Endothelial cell (in vitro differentiated cells): ENCODE measurements at places on chromosomes 6 and 20.
A peak's percentile ranks its signal among the peaks of the same experiment; 100 is the strongest.

DNA sequence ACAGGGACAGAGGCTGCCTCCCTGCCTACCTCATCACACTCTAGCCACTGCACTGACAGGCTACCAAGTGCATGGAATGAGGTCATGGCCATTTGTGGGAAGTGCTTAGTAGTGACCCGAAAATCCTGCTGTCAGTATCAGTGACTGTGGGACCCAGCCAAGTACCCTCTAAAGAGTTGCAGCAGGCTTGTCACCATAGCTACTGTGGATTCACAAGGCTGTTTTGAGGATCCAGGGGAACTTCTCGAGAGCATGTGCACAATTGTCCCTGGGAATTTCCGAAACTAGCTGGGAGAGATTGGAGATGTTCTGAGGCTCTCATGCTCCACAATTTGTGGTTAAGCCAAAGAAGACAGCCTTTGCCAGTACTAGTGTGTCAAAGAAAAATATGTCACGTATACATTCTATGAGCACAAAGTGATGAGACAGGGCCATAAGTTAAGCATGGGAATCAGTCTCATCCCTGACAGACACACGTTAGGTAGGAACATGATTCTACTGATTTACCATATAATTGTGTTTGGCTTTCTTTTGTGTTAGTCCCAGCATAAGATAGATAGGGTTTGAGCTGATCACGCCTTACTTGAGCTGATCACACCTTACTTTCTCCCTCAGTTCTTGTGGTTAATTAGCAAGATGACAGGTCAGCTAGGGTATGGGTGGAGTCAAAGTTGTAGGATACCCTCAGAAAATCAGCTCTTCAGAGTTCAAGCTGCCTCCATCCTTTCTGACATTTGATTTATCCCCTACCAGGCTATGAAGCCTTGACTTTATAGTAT lies 42.6 kb upstream of the TMEM170B start:
- no peak for DNase-seq

DNA sequence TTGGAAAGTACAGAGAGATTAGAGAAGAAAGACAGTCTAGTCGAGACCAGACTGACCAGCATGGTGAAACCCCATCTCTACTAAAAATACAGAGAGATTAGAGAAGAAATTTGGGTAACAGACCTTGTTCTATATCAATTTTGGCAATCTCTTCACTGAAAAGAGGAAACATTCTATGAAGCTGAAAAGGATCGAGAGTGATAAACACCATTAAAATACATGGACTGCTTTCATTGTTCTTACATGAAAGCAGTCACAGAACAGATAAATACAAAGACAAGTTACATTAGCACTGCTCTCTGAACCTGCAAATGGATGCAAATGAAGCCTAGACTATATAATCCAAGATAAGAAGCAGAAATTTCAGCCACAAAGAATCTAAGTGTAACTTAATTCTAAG lies 8.4 kb upstream of the OPRM1 start:
- DNase-seq: no peak

DNA sequence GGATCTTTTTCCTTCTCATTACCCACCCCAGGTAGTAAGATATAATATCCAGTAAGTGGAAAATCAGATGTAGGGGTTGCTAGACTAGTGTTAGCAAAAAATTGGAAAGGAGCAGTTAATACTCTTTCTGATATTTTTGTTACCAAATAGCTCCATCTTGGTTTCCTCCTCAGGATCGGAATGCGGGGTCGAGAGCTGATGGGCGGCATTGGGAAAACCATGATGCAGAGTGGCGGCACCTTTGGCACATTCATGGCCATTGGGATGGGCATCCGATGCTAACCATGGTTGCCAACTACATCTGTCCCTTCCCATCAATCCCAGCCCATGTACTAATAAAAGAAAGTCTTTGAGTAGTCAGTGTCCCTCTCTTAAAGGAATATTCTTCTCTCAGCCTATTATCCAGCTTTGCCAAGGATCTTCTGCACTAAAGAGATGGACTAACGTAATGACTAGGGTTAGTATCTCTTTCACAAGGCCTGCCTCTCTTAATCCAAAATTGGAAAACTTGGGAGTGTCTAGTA lies 1.5 kb downstream of the ROMO1 start:
- DNase-seq: no peak

DNA sequence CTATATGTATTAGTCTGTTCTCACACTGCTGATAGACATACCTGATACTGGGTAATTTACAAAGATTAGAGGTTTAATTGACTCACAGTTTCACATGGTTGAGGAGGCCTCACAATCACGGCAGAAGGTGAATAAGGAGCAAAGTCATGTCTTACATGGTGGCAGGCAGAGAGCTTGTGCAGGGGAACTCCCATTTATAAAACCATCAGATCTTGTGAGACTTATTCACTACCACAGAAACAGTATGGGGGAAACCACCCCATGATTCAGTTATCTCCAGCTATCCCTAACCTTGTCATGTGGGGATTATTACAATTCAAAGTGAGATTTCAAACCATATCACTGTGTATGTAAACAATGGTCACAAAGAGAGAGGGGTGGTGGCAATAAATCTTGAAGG lies 6.6 kb downstream of the CST8 start:
- DNase-seq: no peak

- DNase-seq: no peak
Observed at GRCh38 chr20:35339007-35339406, 46.8 kb upstream of the FAM83C start.

DNA sequence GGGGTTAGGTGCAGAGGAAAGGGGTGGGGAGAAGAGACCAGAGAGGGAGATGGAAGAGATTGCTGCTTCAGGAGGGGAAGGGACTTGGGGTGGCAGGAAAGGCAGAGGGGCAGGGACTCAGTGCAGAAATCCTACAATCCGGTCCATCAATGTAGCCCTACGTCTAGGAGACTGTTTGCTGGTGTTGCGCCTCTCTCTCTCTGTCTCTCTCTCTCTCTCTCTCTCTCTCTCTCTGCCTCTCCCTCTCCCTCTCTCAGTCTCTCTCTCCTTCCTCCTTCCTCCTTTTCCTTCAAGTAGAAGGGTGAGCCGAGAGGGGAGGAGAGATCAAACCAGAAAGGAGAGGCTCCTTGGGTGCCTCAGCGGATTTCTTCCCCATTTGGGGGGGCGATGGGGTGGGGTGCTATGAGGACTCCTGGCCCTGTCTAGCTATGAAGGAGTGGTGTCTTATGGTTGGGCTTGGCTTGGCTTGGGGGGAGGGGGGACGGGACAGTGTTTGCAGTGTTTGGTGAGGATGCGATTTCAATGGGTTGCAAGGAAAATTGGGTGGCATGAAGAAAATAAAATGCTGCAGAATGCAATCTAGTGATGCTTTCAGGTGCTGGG lies 181.2 kb downstream of the TBXT start:
- DNase-seq: no peak

DNA sequence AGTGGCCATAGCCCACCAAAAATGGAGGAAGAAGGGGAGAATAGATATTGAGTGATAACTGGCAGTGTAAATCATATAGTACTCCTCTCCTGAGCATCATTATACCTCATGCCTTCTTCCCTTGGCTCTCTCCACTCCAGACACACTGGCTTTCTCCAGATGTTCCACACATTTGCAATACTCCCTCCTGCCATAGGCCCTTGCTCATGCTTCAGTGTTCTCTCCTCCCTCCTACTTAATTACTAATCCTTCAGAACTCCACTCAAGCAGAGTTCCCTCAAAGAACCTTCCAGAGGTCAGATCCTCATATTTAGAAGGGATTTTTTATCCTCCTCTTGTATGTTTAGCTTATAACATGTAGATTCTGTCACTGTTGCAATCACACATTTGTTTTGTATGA lies 279.5 kb upstream of the SUPT3H start:
- no peak for DNase-seq

- DNase-seq: no peak
Observed at GRCh38 chr20:36275011-36275410, 31.1 kb upstream of the DLGAP4 start.

DNA sequence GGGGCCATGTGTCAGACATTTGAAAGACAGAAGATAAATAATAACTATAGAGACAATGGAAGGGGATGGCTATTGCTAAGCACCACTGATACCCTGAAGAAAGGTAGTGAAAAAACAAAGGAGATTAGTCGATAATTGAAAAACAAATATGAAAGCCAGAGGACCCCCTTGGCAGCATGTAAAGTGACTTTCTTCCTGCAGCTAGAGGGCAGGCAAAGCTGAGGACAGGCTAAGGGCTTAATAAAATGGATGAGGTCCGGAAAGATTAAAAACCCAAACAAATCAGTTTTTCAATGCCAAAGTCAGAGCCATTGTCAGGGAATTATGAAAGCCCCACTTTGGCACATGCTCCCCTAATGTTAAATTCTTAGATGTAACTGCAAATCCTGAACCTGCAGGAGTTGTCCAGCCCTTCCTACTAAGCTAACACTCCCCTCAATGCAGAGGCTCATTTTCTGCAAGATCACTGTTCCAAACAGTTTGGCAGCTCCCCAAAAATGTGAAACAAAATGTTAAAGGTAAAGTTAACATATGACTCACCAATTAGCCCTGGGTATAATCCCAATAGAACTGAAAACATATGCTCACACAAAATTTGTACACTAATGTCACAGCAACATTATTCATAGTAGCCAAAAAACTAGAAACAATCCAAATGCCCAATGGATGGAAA lies 1177.9 kb downstream of the GRIK2 start:
- no peak for DNase-seq

DNA sequence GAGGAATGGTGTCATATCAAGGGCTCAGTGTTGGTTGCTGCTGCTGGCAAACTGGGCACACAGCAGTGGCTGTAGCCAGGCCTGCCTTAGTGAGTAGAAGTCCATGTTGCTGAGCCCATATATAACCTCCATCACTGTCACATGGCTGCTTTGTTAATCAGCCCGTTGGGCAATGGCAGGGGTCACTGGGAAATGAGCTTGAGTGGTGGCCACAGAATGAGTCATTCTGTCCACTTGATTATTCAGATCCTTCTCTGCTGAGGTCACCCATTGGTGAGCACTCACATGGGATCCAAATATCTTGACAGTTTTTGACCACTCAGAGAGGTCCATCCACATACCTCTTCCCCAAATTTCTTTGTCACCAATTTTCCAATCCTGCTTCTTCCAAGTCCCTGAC lies 898.9 kb upstream of the EYS start:
- DNase-seq: no peak

DNA sequence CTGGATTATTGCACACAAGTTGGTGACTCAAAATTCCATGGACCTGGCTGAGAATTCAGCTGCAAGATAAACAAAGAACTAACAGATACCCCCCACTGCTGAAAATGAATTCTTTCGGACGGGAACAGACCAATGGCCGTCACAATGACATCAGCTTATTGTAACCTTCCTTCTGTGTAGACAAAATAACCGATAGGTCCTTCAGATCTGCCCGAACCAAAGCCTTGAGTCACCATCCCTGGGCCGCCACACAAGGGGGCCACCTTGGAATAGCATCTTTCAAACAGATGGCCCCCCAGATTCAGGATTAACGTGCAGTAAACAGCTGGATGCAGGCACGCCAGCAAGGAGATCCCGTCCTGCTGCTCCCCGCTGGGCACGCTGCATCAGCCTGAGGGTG lies 214.0 kb upstream of the EXOC2 start:
- DNase-seq: no peak

DNA sequence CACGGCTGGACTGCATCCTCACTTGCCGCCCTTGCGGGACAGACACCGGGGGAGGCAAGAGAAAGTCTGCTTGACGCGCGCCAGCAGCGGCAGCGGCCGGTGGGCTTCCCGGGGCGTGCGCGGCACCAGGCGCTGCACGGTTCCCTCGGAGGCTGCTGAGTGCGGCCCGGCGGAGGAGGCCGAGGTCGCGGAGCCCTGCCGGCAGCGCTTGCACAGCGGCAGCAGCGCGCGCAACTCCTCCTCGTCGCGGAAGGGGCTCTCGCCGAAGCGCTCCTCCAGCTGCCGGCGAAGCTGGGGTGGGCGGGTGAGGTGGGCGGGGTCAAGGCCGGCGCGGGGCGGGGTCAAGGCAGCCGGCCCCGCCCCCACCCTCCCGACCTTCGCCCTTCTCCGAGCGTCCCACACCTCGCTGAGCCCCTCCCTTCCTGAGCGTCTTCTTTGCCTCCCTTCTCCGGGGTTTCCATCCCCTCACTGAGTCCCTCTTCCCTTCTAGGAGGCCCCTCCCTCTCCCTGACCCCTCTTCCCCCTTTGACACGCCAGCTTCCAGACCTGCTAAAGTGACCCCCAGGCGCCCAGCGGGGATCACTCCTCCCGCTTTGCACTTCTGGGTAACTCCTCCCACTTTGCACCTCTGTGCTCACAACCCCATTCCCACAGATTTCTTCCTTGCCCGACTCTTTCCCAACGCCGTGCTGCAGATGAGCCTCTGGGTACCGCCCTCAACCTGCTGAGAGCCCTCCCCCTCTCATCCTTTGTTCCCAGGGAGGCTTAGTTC lies 8.8 kb downstream of the DUSP15 start:
- peak; percentile 81 for DNase-seq

DNA sequence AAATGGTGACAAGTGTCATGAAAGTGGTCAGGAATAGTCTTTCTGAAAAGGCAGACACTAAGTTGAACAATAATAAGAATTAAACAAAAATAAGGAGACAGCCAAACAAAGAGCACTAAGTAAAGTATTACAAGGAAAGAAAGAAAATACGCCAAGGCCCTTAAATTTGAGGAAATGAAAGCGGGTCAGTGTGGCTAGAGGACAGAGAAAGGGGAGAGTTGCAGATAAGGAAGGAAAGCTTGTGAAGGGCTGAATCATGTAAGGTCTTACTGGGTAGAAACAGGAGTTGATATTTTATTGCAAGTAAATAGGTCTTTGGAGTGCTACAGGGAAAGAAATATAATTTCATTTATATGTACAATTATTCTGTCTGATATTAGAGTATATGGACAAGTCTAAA lies 732.1 kb downstream of the EPHA7 start:
- no peak for DNase-seq

DNA sequence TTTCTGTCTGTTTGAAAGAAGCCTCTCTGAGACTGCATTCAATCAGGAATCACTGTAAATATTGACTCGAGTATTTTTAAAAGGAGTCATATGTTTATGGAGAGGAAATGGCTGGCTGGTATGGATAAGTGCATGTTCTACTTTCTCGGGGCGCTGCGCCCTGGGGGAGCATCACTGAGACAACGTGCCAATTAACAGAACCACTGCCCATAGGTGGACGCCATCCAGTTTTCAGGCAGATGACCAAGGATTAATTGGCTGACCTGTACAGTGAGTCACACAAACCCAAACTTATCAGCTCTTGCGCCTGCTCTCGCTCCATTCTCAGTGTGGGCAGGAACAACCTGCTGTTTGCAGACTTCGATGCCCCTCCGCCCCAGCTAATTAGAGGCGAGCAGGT lies 571.2 kb downstream of the QKI start:
- no peak for DNase-seq

DNA sequence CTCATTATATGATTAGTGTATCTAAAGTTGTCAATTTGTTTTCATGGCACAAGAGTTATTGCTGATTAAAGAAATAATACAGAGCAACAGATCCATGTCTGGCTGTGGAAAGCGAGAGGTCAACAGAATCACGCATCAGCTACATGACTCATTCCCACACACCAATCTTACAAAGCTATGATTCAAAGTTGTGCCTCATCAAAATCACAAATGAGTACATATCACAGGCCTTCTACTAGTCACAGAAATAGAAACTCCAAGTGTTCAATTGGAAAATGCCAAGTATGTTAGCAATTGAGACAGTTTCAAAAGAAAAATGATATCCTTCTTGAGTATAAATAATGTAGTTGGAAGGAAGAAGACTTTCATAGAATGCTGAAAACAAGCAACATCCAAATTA lies 57.8 kb upstream of the NKAIN2 start:
- no peak for DNase-seq
